Activated CD8-positive, alpha-beta T cell treated with anti-CD3 and anti-CD28 coated beads, Interleukin-2, amount 10 ng/mL, durations not matched to agents 7 days and 5 days (primary cell): ENCODE measurements at places on chromosomes 6 and 20.

- no peak for DNase-seq
These were observed 26.8 kb downstream of the MYT1 start for GRCh38 chr20:64191002-64191401.

GRCh38 chr6:94041945-94042709 is 622.8 kb upstream of the EPHA7 start:
- DNase-seq, result no peak

- DNase-seq, result no peak
These were observed 24.5 kb upstream of the TAF8 start for GRCh38 chr6:42025845-42026243.

- no peak for DNase-seq
These were observed 260.4 kb downstream of the PTPRK start for GRCh38 chr6:128259730-128260685.

GRCh38 chr6:147806697-147807096 is 298.2 kb downstream of the SAMD5 start:
- no peak for DNase-seq
